ENCODE measurements at places on chromosomes 7 and 10.

GRCh38 chr10:4947635-4948596, 15.3 kb upstream of the AKR1C1 start:
- DNase-seq, result peak; percentile 100

- DNase-seq, result peak; percentile 93
Measured at GRCh38 chr7:30255064-30255769, 29.2 kb upstream of the ZNRF2 start.

DNA sequence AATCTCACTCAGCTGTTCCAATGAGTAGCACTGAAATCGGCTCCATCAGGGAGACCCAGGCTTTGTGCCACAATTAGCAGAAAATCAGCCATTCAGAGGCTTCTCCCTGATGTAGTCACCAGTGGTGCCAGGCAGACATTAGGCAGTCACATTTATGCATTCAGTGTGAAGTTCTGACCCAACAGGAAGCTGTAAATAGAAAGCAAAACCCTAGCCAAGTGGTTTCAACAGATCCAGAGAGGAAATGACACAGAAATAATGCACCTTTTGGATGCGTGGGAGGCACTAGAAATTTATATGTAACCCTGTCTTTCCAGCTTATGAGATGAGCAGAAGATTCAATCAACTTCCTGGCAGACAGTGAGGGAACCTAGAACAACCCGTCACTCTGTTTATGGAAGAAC, 186.4 kb downstream of the PDE1C start:
- DNase-seq, result peak; percentile 48

- no peak for DNase-seq
Measured at GRCh38 chr7:150441524-150441923, 8.9 kb upstream of the GIMAP8 start.

GRCh38 chr7:28272461-28272877, 91.9 kb upstream of the JAZF1 start:
- DNase-seq, result peak; percentile 39

All from renal cortical epithelial cell (primary cell).